CD4-positive, alpha-beta T cell treated with Interleukin-15 for 4 hours (primary cell): ENCODE measurements at places on chromosomes 3 and 15.

GRCh38 chr15:33608714-33609113 lies 297.9 kb downstream of the RYR3 start:
- DNase-seq: no peak

DNA sequence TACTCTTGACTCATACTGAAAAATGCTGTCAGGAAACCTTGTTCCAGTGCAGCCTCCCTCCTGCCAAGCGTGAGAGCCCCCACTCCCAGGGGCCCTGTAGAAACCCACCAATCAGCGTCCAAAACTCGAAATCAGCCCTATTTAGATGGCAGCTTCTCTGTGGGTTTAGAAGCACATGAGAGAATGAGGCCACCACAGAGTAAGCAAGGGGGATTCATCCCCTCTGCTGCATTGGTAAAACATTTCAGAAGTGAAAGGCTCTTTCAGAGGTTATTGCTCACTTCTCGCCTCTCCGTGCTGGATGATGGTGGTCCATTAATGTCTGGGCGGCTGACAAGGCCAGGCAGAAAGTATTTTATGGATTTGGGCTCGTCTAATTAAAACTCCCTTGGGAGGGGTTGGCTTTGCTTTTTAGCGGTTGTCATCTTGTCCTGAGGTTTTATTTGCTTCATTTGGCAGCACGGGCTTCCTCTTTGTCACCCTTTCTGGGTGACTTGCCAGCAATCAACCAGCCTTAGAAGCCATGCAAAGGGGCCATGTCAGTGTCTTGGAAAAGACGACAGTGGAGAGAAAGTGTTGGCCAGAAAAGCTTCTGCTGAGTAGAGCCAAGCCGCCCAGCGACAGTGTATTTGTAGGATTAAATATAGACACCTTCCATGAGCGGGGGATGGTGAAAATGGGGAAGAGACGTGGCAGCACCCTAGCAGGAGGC lies 145.5 kb downstream of the ATP10A start:
- DNase-seq: no peak

DNA sequence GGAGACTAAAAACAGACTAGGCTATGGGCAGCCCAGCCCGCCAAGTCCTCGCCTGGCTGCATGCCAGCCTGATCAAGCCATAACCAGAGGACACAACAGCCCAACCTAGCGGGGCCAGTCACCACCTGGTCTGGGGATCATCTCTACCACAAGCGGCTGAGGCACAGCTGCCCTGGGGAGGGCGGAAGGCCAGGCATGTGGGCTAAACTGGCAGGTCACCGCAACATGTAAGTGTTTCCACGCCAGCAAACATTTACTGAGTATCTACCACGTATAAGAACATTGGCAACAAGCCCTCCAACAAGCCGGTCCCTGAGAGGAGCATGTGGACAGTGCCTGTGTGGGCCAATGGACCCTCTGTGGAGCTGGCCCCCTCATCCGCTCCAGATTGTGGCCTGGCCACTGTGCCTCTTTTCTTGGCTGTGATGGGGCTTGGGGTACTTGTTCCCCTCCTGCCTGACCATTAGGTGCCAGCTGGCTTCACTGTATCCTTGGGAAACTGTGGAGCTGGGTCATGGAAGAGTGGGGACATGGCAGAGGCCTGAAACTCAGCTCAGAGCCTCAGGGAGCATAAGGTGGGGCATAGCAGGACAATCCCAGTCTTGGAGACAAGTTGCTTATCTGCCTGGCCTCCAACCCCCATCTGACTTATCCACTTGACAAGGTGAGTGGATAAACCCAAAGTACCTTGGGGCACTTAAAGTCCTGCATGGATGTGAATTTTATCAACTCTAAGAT lies 9.0 kb downstream of the UBXN7 start:
- no peak for DNase-seq

- DNase-seq: no peak
Observed at GRCh38 chr3:61691466-61691865, 130.1 kb downstream of the PTPRG start.

- no peak for DNase-seq
Observed at GRCh38 chr3:73966733-73967132, 342.0 kb upstream of the PDZRN3 start.

GRCh38 chr15:57919754-57920153 lies 145.8 kb downstream of the ALDH1A2 start:
- DNase-seq: no peak

GRCh38 chr15:42504631-42505030 lies 9.2 kb downstream of the SNAP23 start:
- no peak for DNase-seq

- no peak for DNase-seq
Observed at GRCh38 chr3:5227812-5228211, 40.3 kb downstream of the EDEM1 start.

- no peak for DNase-seq
Observed at GRCh38 chr3:169895072-169895471, 16.3 kb upstream of the SAMD7 start.

- no peak for DNase-seq
Observed at GRCh38 chr3:88678747-88679146, 428.7 kb upstream of the EPHA3 start.

DNA sequence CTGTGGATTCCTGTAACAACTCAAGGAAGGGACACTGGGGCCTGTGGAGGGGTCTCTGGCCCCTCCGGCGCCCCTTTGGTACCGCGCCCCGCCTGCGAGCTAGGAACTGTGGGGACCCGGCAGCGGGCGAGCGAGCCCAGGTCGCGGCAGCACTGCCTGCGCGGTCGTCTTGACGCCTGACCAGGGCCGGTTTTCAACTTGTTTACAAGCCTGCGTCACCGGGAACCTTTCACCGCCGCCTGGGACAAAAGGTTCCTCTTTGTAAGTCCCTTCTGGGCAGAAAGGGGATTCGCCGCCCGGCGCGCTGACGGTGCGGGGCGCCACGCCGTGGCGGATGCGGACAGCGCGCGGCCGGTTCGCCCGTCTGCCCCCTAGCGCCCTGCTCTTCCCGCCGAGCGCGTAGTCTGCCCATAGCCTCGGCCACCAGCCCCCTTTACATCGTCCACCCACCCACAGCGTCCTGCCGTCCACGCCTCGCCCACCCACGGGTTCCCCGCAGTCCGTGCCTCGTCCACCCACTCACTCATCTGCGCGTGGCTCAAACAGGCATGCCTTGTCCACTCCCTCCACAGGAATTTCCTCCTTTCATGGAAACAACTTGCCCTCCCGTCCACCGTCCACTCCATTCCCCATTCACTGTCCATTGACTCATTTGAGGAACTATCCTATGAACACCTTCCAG lies 5.5 kb upstream of the CFAP100 start:
- peak; percentile 15 for DNase-seq

DNA sequence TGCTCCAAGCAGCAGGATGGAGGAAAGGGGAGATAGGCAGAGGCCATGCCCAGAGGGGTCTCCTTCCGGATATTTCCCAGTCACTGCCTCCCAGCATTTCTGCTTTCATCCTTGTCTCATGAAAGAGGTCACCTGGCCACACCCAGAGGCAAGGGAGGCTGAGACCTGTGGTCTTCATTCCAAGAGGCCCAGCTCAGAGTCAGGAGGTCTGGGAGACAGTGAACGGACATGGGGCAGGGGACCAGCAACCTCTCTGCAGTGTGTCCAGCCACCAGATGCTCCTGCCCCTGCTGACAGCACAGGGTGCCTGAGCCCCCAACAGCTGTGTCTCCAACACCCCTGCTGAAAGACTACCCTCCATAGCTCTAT lies 111.2 kb downstream of the CHSY1 start:
- DNase-seq: no peak

DNA sequence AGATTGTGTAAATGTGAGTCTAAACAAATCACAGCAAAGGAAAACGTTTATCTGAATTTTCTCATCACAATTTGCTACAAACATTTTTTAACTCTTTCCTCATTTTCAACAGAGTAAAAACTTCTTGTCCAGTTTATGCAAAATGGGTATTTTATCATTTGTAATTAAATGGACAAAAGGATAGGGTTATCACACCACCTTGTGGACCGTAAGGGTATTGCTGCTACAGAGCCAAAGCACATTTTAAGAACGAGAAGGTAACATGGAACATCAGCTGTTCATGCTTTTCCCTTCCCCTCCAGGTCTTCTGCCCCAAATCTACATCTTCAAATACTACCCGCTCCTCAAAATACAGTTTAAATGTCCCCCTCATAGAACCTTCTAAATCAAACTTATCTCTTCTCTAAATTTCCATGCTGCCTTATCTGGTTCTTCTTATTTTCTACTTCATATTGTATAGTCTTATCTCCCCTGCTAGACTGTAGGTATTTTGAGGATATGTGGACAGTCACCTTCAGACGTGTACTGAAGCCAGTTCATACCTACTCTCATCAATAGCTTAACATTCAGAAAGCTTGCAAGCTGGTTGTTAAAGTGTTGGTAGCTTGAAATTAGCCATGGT lies 12.8 kb upstream of the SETMAR start:
- DNase-seq: peak; percentile 52

DNA sequence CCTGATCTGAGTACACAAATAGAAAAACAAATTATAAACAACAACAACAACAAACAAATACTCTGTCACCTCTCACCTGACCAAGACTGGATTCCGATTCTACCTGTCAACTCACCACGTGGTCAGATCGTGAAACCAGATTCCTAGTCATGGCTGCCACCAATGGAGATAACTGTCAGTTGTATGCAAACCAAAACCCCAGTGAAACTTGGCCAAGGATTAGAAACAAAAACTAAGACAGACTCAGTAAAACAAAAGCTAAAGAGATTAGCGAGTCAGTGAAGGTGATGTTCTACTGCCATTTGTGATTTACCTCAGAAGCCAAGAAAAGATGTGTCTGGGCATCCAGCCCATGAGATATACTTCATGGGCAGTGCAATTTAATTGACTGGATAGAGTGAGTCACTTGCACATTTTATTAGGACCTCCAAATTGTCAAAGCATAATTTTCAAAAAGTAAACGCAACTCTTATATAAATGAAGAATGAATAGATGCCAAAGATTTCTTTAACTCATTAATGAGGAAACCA lies 31.1 kb downstream of the PHLDB2 start:
- DNase-seq: no peak

DNA sequence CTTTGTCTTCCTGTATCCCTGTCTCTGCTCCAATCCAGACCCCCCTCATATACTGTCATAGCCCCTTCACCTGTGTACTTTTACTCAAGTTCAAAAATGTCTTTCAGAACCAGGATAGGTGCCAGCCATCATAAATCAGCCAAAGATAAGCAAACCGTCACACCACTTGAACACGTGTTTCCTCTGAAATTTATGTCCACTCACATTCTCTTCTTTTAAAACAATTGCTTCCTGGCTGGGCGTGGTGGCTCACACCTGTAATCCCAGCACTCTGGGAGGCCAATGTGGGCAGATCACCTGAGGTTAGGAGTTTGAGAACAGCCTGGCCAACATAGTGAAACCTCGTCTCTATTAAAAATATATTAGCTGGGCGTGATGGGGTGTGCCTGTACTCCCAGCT lies 74.1 kb downstream of the IGF2BP2 start:
- DNase-seq: no peak

DNA sequence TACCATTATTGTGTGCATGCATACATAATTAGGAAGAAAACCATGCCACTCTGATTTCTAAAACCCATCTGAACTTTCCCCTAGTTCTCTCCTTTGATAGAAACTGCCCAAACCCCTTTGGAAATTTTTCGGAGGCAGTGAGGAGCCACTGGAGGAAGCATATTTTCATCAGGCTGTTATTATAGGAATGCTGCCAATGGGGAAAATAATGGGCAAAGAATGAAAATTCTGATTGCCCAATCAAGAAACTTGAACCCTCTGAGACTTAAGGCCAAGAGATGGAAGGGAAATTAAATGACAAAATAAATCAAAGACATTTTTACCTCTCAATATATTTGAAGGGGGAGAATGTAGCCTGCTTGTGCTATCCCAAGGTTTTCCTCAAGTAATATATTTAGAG lies 376.0 kb upstream of the PDZRN3 start:
- no peak for DNase-seq

DNA sequence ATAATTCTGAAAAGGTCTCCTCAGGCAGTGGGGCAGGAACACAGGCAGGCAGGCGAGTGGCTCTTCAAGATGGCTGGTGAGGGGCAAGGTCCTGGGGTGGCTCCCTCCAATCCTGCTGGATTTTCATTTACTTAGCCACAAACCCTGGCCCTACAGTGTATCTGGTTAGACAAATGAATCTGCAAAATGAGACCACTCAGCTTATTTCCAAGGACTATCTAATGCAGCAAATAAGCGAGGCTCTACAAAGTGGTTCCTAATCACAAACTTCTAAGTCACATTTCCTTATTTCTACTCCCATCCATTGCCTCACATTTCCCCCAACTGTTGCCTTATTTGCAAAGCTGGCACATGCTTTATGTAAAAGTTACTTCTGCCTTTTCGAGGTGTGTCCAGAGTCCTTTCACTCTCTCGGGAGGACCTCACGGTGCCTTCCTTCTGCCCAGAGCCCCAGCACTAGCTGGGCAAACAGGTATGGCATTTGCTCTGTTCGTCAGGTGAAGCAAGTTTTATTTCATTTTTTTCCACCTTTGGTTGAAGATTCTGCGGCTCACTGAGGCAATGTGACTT lies 40.5 kb downstream of the CCDC12 start:
- no peak for DNase-seq

GRCh38 chr3:120440001-120440703 lies 10.6 kb downstream of the FSTL1 start:
- no peak for DNase-seq

DNA sequence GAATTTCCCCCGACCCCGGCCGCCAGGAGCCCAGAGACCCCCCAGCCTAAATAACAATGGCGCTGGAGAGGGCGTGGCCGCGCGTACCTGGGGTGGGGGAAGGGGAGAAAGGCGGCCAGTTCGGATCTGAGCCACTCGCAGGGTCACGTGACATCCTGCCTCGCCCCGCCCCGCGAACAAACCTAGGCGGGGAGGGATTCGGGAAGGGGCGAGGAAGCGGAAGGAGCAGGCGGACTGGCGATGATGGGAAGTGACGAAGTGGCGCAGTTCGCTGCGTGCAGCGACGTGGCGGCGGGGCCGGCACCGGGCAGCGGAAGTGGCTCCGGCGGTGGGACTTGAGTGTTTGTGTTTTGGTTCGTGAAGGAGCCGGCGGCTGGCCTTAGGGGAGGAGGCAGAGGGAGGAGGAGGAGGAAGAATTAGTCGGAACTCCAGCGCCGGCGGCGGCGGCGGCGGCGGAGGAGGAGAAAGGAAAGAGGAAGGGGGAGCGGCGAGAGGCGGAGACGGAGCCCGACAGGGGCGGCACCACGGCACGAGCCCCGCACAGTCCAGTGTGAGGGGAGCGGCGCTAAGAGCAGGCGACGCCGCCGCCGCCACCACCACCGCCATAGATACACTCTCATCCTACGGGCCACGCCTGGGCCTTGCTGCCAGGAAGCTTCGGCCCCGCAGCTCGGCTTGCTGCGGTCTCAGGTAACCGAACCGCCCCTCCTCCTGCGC lies at the start of gene RAB5A:
Gene RAB5A (plus strand): TSS at position 266 of the 717 bp plus-strand sequence. CDS start 3,802 bp downstream, outside the sequence.
- peak; percentile 97 for DNase-seq

- no peak for DNase-seq
Observed at GRCh38 chr15:80494351-80494751, 90.2 kb downstream of the ARNT2 start.

- DNase-seq: no peak
Observed at GRCh38 chr3:195005251-195005620, 265.7 kb downstream of the XXYLT1 start.

- no peak for DNase-seq
Observed at GRCh38 chr15:63526401-63526800, 22.0 kb downstream of the USP3 start.

- no peak for DNase-seq
Observed at GRCh38 chr3:101036213-101036618, 43.0 kb upstream of the ABI3BP start.
